GM23248 (cell line): ENCODE measurements at places on chromosomes 1 and 21. TPM values are rescaled to one million over a fixed set of nuclear protein-coding genes. Genes with fewer than 3 reads are reported as not detected.

CREB3L4 gene
- total RNA-seq = 4.3 and 11.1 TPM in 2 replicates

XCL2 gene
- total RNA-seq = not detected in 2 replicates

CD53 gene
- not detected in 2 replicates for total RNA-seq

GBP7 gene
- total RNA-seq = not detected in 2 replicates

SPRR1B gene
- not detected in 2 replicates for total RNA-seq

ASCL5 gene
- total RNA-seq = not detected in 2 replicates

TTC39A gene
- not detected in 2 replicates for total RNA-seq

- DNase-seq = peak; percentile 16
Observed at GRCh38 chr1:23083714-23084480, 64.6 kb downstream of the KDM1A start.

DNA sequence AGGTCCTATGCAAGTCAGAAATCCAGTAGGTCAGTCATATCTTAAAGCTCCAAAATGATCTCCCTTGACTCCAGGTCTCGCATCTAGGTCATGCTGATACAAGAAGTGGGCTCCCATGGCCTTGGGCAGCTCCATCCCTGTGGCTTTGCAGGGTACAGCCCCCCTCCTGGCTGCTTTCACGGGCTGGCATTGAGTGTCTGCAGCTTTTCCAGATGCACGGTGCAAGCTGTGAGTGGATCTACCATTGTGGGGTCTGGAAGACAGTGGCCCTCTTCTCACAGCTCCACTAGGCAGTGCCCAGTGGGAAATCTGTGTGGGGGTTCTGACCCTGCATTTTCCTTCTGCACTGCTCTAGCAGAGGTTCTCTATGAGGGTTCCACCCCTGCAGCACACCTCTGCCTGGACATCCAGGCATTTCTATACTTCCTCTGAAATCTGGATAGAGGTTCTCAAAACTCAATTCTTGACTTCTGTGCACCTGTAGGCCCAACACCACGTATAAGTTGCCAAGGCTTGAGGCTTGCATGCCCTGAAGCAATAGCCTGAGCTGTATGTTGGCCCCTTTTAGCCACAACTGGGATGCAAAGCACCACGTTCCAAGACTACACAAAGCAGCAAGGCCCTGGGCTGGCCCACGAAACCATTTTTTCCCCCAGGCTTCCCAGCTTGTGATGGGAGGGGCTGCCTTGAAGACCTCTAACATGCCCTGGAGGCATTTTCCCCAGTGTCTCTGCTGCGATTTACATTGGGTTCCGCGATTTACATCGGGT lies 472.7 kb downstream of the NPHP4 start:
- no peak for DNase-seq

DNA sequence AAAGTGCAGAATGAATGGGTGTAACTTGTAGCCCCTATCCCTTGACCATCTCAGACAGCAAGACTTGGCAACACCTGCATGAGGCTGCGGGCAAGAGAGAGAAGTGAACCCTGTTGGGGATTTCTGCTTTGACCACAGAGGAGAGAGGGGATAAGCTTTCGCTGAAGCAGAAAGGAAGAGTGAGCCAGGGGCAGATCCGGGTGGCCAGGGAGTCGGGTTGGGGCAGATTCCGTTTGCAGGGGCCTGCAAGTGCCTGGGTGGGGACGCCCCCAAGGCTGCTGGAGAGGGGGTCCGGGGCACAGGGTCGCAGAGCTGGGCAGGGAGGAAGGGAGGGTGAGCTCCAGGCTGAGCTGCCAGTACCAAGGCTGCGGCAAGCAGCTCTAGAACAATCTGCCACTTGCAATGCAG lies 25.3 kb upstream of the PIK3CD start:
- no peak for DNase-seq

GRCh38 chr1:69737527-69738185 lies 169.9 kb downstream of the LRRC7 start:
- peak; percentile 75 for DNase-seq

DNA sequence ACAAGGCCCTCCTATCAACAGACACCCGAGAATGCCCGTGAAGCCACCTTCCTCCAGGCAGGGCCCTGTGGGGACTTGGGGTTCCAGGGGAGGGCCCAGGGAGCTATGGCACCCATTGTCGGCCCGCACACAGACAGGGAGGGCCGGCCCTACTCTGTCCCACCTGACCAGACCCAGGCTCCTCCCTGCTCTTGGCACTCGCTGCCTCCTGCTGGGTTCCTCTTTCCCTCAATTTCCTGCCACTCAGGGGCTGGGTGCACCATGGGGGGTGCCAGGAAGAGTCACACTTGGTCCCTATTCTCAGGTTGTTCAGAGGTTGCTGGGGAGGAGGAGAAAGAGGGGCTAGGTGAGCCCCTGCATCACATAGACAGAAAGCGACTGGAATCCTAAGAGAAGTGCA lies 8.0 kb upstream of the OXCT2 start:
- DNase-seq = no peak

DNA sequence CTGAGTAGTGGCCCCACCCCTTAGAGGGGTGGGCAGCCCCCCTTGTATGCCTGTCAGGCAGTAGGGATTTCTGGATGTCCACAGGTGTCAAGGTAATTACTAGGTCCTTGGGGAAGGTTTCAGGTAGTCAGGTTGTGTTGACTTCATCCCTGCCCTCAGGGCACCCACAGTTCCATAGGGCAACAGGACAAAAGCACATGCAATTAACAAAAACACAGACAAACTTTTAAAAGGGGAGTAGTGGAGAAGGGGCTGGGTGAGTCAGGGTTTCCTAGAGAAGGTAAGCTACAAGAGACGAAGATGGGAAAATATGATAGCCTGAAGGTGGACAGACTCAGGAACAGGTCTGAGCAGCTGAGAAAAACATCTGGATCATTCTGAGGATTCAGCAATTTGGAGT lies 14.1 kb downstream of the KRTCAP2 start:
- no peak for DNase-seq

GRCh38 chr1:21871943-21872342 lies 59.9 kb downstream of the LDLRAD2 start:
- DNase-seq = no peak

DNA sequence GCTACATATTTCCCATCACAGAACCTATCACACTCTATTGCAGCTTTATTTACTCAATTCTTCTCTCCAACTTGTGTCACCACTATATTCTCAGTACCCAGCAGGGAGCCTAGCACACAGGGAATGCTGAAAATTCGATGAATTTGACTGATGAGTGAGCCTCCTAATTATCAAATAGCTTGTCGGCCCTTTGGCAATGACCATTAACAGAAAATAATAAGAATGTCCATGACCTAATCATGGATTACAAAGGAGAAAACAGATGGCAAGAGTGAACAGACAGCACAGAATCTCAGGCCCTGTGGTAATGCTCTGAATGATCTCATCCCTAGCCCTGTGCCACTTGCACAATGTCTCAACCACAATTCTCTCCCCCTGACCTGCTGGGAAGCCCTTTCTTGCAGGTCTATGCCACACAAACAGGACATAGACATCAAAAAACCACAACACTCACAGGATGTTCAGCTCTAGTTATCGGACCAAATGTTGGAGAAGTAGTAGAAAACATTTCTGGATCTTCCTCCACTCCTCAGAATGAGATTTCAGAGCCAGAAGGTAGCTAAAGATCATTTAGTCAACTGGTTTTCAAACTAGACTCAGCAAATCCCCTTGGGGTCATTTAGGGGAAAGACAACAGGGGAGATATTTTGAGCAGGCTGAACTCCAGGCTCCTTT lies 68.4 kb downstream of the LUZP1 start:
- DNase-seq = peak; percentile 96

GRCh38 chr1:154765970-154766369 lies 104.1 kb downstream of the KCNN3 start:
- peak; percentile 50 for DNase-seq

GRCh38 chr1:19033926-19034680 lies 77.6 kb upstream of the IFFO2 start:
- peak; percentile 79 for DNase-seq

DNA sequence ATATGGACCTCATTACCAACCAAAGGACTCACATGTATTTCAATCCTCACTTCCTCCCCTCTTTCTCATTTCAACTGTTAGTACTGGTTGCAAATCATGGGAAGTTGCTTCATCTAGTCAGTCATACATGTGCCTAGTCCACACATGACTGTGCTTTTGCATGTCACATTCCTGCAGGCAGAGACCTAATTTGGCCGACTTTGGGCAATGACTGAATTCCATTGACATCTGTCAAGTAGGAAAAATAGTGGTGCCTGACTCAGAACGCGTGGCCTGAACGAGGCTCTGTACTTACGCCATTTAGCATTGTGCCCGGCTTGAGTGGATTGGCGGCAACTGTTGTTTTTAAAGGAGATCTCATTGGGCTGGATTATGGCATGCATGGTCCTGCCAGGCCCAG lies 18.0 kb downstream of the PTPRU start:
- DNase-seq = peak; percentile 49

- no peak for DNase-seq
Observed at GRCh38 chr1:246083416-246083815, 423.7 kb downstream of the SMYD3 start.

- no peak for DNase-seq
Observed at GRCh38 chr21:37536616-37537278, 170.2 kb downstream of the DYRK1A start.

DNA sequence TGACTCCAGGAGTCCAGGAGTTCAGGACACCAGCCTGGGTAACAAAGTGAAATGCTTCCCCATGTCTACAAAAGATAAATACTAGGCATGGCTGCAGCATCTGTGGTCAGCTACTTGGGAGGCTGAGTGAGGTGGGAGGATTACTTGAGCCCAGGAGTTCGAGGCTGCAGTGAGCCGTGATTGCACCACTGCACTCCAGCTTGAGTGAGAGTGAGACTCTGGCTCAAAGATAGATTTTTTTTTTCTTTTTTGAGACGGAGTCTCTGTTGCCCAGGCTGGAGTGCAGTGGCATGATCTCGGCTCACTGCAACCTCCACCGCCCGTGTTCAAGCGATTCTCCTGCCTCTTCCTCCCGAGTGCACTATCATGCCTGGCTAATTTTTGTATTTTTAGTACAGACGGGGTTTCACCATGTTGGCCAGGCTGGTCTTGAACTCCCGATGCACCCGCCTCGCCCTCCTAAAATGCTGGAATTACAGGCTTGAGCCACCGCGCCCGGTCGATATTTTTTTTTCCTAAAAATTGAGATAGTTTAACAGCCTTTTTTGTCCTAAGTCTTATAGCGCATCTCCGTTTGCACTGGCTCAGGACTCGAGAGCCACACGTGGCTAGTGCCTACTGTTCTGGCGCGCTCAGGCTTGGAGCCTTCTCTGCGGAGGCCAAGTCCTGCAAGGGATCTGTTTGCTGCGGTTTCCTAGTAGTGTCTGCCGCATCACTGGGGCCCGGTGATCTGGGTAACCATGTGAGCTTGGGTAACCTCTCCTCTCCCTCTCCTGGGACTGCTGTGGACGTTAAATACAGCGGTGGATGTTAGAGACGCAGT lies 1.0 kb upstream of the MFN2 start:
- DNase-seq = peak; percentile 90

DNA sequence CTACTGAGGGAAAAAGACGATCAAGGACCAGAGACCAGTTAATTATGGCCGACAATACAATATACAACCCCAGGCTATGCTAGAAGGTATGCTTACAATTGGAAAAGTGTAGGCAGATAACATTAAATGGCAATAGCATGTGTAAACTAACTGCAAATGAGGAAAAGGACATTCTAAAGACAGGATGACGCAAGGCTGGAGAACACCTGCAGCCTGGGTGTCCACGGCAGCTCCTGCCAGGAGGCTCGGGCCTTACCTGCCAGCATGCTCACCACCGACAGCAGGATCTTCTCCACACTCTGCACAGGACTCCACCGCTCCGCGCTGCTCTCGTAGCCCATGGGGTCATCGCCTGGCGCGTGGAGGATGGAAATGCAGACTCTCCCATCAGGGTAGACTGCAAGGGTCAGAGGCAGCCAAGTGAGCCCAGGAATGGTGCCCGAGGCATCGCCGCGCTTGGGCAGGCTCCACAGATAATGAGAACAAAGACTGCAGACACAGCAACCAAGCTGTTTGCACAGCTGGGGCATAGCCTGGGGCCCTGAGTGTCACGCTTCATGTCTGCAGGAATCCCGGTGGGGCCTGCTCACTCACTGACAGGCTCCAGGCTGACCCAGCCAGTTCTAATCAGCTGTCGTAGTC lies 28.2 kb downstream of the UBE2G2 start:
- DNase-seq = no peak

DNA sequence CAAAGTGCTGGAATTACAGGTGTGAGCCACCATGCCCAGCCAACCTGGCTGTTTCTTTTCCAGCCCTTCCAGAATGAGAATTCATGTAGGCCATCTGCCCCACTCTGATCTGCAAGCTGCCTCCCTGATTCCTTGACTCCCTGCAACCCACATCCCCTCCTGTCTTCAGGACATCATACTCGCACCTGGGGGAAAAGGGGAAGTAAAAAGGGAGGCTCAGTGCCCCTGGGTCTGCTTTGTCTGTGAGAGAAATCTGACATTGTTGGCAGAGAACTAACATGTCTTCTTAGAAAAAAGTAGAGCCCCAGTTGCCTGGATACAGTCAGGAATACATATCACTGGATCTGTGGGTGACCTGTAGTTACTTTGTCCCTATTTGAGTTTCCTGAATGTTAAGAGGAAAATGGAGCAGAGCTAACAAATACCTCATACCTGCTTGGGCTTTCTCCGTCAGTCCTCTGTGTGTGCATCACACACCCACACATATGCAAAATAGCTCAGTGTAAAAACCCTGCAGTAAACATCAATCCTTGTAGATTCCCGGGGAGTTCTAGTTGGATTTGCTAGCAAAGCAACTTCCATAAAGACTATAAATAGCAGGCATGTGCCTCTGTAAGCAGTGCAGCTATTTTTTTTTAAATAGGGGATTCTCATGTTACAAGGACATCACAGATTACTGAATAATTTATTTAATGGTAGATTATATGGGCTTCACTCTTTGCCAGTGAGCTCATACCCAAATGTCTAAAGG lies 62.9 kb downstream of the TEX35 start:
- no peak for DNase-seq

DNA sequence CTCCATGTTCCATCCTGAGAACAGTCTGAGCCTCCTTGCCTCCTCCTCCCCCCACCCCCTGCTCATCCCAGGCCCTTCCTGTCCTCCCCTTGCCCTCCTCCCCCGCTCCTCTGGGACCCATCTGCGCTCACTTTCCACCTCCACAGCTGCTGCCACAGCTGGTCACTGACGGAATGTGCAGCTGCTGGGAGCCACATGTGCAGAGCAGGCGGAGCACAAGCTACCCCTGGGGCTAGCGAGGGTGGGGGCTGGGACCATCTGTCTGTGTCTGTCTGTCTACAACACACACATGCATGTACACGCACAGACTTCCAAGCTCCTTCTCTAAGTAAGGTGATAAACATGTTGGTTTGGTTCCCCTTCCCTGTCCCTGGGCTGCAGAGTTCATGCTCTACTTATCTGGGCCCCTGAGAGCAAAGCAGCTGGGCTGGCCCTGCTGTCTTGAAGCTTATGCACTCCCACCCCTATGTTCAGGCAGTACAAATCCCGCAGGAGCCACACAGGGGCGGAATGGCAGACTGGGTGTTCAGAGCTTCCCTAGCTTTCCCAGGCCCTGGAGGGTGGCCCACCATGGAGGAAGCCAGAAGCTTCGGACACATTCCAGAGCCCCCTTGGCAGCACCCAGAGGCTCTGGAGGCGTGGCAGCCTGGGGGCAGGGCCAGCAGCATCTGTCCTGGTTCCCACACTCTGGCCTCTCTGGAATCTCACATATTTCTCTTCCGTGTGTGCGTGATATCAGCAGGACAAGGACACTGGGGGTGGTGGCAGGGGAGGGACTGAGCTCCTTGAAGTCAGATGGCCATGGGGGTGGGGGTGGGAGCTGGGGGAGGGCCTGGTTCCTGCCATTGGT lies 7.0 kb upstream of the HEYL start:
- peak; percentile 64 for DNase-seq
